ENCODE measurements at places on chromosomes 5 and 9.
A peak's percentile ranks its signal among the peaks of the same experiment; 100 is the strongest.

DNA sequence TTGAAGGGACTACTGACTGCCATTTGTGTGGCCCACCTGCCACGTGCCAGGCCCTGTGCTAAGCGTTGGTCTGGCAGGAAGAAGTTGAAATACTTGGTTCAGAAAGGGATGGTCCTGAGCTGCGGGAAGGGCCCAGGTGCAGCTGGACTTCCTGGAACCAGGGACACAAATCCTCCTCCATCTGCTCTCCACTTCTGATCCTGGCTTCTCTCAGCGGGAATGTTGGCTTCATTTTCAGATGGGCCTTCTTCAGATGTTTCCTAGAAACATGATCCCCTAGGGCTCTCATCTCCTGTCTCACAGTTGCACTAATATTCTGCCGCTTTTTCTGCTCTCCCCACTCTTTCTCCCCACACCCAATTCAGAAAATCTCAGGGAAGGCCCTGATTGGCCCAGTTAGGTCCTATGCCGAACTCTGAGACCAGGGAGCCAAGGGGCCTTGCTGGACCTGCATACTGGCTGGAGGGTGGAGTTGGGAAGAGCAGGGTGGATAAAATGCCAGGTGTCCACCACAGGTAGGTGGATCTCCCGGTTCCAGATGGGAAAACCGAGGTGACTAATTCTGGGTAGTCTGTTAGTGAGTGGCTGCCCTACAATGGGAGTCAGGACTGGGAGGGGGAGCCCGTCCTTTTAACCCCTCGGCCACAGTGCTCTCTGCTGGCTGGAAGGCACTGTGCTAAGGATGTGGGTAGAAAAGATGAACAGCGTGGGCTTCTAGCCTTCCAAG is 19.4 kb downstream of the PSAT1 start:
- no peak for DNase-seq

- DNase-seq, result no peak
Observed at GRCh38 chr5:139275956-139276355, 17.6 kb upstream of the MATR3 start.

GRCh38 chr5:104189909-104190308 is 627.3 kb upstream of the NUDT12 start:
- peak; percentile 73 for DNase-seq

DNA sequence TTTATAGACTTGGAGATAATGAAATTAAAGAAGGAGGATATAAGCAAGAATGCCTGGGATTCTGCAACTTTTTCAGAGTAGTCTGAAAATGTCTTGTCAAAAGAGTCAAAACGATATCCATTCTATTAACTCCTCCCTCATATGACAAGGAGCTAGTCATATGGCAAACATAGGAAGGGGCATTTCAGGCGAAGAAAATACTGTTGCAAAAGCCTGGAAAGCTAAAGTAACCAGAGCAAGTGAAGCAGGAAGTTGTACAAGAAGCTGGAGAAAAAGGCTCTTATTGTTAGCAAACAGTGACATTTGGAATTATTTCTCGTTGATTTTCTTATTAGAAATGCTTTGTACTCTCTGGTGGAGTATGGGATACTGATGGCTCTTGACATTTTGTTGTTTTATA is 94.0 kb upstream of the PTPRD start:
- DNase-seq, result no peak
